ENCODE measurements at places on chromosomes 3 and 15.

- no peak for DNase-seq
Observed at GRCh38 chr3:196803891-196804468, 63.7 kb upstream of the SENP5 start.

DNA sequence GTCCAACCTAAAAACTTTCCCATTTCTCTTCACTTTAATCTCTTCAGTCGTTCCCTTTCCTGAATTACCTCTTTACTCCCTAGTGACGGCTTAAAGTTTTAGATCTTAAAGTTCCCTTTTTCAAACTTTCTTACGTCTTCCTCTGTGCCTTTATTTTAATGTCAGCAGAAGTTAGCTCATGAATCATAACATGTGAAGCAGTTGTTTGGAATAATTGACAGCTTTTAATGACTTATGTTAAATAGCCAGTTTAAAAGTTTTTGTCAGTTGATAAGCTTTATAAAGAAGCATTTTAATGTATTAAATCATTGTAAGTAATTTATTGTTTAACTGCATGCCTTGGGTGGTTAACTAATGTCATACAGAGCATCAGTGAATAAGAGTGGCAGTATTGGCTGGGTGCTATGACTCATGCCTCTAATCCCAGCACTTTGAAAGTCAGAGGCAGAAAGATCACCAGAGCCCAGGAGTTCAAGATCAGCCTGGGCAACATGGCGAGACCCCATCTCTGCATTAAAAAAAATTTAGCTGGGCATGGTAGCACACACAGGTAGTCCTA lies 33.9 kb downstream of the PIK3CA start:
- DNase-seq, result no peak

DNA sequence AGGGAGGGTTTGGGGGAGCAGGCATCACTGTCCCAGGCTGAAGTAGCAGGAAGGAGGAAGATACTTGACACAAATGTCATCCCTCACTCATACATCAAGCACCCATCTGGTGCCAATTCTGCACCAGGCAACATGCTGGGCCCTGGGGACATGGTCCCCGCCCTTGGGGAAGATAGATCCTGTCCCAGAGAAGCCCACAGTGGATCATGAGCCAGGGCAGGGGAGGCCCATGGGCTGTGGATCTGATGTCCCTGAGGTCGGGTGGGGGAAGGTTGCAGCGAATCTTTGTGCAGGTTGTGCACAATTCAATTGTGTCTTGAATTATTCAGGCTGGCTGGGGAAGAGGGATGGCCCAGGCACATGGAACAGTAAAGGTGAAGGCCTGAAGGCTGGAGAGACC lies 6.4 kb upstream of the CCDC33 start:
- DNase-seq, result no peak

DNA sequence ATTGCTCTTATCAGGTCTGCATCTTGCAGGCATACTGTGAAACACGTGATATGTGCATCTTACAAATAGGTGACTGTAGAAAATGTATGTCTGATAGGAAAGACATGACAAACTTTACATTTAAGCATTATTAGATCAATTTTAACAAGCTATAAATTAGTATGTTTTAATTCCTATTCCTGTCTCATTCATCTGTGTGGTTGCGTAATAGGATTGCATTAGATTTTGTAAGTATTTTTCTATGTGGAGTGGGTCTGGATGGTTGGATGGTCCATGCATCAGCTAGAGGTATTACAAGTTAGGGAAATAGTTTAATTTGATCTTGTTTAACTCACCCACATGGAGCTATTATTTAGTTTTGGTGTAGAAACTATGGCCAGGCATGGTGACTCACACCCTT lies 18.8 kb downstream of the ASTE1 start:
- DNase-seq, result no peak

DNA sequence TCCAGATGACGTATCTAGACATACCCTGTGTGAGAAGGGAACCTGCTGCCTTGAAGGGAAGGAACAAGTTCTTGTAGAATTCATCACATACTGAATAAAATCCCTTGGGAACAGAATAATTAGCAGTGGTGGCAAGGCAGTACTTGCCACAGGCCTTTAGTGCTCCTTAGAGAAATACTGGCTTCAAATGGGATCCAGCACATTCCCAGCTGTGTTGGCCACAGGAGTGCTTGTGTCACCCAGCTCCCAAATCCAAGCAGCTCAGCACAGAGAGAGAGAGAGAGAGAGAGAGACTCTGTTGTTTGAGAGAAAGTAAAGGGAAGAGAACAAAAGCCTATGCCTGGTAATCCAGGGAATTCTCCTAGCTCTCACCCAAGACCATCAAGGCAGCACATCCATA lies 969.0 kb upstream of the ALCAM start:
- no peak for DNase-seq

GRCh38 chr15:58203537-58203936 lies 65.4 kb downstream of the AQP9 start:
- no peak for DNase-seq

DNA sequence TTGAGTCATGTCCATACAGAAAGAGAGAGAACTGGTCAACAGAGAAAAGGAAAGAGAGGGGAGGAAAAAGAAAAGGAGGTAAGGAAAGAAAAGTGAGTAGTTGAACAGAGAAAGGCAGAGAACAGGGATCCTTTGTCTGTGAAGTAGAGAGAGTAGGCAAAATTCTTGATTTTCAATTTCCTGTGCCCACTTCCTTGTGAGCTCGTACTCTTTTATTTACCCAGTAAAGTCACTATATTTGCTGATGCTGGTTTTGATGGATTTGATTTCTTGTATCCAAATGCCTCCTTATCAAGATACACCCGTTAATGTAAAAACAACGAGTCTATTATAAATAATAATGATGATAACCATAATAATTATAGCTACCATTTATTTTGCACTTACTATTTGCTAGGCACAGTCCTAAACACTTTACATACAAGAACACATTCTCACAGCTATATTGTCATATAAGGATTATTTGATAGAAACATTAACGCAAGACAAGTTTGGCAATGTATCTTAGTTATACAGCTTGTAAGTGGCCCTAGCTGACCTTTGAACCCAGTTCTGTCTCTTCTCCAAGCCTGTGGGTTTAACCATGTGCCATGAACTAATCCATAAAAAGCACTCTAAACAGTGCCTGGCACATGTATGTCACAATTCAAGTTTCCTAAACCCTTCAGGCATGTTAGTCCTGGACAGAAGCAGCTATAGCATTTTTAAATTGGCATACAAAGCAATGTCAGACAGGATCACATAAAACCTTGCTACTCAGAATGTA lies 6.7 kb upstream of the P2RY1 start:
- no peak for DNase-seq

DNA sequence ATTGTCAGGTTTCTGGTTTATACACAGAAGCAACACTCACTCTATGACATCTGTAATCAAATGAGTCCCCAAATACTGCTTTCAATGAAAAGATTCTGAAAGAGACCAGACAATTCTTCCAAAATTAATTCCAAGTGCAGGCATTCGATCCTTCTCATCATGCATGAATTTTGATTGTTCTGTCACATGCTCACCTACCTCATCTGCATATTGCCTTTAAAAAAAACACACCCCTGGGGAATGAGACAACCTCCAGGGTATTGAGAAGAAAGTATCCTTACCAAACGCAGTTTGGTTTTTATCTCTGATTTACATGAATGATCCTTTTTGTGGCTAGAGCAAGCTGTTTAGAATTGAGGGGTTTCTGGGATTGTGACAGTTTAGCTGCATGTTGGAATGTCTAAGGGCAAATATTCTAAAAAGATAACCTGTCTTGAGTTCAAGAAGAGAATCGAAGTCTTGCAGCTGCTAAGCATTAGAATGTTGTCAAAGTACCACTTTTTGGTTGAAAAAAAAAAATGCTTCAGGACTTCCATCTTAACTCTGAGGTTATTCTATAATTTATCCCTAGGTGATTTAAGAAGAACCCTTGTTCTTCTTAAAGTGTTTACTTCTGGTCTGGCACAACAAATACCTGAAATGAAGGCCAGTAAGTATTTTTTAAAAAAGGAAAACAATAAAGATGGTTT lies 653.1 kb downstream of the RBMS3 start:
- DNase-seq, result no peak

GRCh38 chr15:81274931-81275707 lies 48.8 kb downstream of the STARD5 start:
- DNase-seq, result peak; percentile 86

DNA sequence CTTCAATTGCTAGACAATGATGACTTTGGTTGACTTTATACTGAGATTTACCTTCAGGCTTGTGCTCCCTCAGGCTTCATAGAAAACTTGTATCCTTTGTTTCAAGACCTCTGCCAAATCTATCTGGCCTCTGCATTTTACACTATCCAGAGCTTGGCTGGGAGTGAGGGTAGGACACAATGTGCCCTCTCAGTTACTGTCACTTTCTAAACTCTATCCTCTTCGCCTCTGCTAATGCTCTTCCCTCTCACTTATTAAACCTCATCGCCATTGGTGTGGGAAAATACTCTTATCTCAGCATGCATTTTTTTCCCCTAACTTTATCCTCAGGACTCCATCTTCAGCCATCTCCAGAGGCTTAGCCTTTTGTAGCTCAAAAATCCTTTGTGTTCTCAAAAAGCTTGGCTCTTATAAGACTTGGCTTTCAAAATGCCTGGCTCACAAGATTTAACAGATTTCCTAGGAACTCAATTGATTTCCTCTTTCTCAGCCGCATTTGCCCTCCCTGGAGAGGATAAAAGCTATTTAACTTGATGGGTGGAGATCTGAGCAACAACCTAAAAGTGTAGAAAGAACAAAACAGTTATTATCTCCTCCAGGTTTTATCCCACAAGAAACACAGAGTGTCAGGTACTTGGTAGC lies 28.3 kb downstream of the SUCNR1 start:
- no peak for DNase-seq

- no peak for DNase-seq
Observed at GRCh38 chr3:114904633-114905032, 242.5 kb downstream of the ZBTB20 start.

DNA sequence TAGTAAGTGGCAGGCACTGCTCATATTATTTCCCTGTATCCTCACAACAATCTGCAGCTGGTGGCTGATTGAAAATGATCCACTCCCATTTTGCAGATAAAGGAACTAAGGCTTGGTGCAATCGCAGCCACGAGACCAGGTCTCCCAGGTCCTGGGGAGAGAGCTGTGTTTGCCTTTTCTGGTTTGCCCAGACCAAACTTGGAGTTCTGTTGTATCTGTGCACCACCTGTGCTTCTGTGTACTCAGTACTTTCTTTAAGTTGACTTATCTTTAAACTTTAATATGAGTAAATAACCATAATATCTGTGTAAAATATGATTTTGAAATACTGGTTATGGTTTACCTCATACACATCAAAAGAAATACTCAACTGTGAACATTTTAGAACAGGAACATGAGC lies 625.7 kb upstream of the CFAP20DC start:
- DNase-seq, result no peak

DNA sequence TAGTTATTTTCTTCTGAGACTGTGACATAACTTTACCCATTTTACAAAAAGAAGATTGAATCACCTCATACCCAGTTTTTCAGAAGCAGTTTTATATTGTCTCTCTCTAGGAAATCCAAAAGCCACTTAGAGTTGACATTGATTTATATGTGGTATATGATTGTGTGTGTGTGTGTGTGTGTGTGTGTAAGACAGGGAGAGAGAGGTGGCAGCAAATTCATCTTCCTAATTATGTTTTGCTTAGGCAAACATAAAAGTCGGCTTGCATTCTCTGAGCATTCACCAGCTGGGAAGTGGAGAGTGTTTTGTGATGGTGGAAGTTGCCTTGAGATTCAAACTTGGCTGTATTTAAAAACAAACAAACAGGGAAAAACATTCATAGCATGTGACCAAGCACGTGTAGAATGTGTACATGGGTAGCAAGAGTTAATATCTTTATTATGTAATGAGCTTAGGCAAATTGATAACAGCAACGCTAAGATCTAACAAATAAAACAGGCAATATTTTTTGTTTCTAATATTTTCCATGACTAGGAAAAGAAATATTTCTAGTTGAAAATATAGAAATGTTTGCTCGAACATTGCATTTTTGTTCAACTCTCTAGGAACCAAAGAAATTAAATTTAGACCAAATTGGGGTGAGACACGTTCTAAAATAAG lies 64.4 kb upstream of the IGF1R start:
- no peak for DNase-seq

All from CD4-positive, alpha-beta T cell treated with Interleukin-6 at 100 ng/mL for 8 hours (primary cell).